ENCODE measurements at places on chromosomes 7 and 10.
A peak's percentile ranks its signal among the peaks of the same experiment; 100 is the strongest.

DNA sequence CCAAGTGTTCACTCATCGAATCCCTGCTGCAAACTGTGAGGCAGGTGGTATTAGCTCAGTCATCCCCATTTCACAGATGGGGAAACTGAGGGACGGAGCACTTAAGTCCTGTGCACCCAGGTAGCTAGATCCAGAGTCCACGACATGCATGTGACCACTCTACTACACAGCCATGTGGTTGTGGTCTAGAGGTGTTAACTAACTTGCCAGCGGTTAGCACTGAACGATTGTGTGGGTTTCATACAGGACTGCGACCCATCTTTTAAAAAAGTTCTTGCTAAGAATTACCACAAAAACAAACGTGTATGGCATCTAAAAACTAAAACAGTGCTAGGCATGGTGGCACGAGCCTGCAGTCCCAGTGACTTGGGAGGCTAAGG is 16.1 kb upstream of the ABCC2 start:
- DNase-seq: no peak

GRCh38 chr7:104124469-104124868 is 83.3 kb downstream of the ORC5 start:
- DNase-seq: no peak

DNA sequence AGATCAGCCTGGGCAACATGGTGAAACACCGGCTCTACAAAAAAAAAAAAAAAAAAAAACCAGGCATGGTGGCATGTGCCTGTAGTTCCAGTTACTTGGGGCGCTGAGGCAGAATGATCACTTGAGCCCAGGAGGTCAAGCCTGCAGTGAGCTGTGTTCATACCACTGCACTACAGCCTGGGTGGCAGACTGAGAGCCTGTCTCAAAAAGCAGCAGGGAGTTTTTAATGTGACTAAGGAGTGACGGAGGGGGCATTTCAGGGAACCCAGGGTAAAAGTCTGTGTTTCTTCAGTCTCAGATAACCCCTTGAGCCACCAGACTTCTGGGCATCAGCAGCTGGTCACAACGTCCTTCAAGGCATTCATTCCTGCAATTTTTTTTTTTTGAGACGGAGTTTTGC is 2.2 kb upstream of the C10orf95 start:
- peak; percentile 32 for DNase-seq

GRCh38 chr10:79024296-79024695 is 44.5 kb upstream of the ZMIZ1 start:
- no peak for DNase-seq

DNA sequence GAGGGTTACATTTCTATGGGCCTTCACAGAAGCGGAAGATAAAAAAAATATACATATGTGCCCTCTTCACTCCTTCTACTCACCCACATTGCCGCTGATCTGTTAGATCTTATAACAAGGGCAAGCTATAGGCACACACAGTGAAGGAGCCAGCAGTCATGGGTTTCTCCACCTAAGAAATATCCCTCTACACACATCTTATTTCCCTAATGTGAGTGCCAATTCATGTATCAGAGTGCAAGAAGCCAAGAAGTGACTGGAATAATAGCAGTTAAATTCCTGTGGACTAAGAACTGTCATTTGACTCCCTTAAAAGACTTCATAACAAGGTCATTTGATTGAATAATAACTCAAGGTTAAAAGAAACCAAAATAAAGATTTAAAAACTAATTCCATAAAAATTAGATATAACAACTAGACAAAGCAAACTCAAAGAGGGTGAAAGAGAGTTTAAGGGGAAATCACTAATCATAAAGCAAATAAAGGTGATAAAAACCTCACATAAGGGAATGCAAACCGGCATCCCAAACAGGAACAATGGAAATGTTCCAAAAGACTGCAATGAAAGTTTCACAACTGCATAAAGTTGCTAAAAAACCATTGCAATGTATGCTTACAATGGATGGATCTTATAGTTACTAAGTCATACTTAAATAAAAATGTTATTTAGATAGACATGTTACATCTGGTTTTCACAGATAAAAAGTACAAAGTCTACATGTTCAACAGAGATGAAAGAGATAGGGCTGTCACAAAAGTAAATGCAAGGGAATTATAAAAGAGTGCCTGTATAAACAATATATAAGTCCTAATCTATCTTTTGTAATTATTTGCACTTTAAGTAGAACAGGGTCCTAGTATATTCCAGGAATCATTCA is 42.8 kb downstream of the ARHGAP21 start:
- no peak for DNase-seq

DNA sequence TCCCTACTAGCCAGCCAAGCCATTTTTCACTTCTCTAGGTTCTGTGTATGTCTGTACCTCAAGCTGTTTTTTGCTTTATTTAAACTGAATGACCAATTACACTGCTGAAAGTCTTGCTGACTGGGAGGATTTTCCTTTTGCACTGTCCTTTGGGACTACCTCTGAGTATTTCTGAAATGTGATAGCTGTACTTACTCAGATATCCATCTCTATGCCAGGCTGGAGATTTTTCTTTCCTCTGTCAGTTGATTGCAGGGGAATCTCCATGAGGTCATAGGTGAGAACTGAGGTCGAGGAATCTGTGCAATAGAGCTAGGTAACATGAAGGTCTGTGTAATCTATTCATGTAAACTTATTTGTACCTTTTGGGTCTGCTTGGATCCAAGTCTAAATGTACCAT is 38.9 kb upstream of the ANKRD1 start:
- no peak for DNase-seq

DNA sequence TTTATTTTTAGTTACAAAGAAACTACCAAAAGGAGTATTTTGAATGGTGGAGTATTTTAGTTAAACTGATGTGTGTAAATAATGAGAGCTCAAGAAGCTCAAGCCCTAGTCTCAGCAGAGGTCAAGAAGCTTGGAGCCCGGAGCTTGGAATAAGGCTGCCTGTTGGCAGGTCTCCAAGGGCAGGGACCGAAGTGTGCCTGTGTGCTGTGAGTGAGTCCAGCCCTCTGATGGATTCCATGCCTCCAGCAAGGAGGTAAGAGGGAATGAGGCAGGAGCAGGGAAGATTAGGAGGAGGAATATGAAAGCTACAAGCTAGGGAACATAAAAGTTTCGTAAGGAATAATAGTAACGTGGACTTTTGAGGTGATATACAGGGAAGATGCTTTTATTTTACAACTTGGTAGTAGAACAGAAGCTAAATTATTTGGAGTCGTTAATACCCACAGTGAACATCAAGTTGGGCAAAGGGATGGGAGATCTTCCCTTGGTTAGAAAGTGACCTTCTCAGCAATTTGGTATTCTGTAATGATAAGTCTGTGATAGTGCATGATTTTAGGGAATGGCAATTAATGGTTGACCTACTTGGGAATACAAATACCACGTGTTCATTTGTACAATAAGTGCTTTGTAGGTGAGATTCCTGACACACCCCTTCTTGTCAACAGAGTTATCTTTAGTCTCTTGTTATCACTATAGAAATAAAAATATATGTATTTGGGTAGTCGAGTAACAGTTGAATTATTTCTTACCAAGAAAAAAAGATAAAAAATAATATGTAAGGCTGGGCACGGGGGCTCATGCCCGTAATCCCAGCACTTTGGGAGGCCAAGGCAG is 4.6 kb downstream of the SEC23IP start:
- no peak for DNase-seq

DNA sequence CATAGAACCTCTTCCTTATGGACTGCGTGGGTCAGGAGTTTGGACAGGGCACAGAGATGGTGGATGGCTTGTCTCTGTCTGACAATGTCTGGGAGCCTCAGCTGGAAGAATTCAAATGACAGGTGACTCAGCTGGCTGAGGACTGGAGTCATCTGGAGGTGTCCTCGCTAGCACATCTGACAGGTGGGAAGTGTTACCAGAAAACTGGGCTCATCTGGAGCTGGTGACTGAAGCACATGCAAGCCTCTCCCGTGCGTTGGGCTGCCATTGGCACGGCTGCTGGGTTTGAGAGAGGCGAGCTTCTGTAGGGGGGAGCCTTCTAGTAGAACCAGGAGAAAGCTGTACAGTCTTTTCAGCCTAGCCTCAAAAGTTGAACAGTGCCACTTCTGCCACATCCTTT is 71.0 kb downstream of the CELF2 start:
- DNase-seq: no peak

DNA sequence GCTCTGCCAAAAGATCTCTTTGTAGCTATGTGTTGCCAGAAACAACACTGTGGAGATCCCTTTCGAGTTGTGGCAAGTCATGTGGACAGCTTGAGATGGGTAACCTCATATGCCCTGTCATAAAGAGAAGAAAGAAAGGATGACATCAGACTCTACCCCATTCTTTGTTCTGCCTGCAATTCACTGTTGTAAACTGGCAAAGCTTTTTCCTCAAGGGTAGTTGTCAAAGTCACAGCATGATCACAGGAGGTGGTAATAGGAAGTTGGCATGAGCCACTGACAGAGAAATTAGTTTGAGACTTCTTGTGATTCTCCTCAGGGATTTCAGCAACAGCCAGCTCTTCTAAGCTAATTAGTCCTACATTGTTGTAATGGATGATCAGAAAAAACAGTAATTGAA is 19.4 kb upstream of the MINDY3 start:
- DNase-seq: peak; percentile 52

- DNase-seq: peak; percentile 20
Observed at GRCh38 chr10:30820261-30820991, 190.9 kb upstream of the LYZL2 start.

- DNase-seq: peak; percentile 88
Observed at GRCh38 chr10:88642963-88643362, 21.3 kb upstream of the LIPF start.

DNA sequence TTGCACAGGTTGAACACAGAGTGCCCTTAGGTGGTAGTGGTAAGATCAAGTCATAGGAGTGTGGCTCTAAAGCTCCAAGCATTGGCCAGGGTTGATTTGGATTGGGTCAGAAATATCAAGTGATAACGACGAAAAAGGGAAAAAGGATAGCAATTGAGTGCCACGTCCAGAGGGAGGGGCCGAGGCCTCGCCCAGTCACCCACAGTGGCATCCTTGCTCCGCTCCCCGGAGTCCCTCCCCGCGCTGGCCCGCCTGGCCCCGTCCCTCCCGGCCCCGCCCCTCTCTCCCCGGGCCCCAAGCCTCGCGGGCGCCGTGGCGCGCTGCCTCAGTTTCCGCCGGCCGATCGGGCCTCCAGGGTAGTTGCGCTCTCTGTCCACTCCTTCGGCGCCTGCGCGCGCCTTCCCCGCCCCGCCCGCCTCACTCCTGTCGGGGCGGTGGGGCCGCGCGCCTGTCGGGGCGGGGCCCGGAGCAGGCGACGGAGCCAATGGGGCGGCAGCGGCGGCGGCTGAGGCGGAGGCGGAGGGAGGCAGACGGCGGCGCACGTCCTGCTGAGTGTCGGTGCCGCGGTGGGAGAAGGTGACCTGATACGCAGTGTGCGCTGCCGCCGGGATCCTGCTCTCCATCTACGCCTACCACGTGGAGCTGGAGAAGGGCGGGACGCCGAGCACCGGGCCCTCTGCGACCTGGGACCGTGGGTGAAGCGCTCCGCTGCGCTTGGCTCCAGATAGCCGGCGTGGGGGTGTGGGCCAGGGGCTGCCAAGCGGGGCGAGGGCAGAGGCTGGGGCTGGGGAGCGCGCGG is 209.1 kb upstream of the ZNF722 start:
- no peak for DNase-seq

DNA sequence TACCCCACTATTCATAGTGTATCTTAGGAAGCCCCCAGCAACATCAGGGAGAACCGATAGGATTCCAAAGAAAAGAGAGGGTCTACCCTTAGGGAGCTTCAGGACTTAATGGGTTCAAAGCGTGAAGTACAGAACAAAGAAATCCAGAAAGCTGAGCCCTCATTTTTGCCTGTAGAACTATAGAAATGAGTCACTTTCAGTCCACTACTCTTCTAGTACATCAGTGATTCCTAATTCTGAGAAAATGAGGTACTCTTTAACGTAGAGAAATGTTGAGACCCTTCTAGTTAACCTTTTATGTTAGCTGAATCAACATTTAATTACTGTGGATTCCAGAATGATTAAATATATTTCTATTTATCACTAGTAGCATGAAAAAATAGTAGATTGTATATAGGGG is 1.8 kb downstream of the TDRD1 start:
- DNase-seq: no peak

DNA sequence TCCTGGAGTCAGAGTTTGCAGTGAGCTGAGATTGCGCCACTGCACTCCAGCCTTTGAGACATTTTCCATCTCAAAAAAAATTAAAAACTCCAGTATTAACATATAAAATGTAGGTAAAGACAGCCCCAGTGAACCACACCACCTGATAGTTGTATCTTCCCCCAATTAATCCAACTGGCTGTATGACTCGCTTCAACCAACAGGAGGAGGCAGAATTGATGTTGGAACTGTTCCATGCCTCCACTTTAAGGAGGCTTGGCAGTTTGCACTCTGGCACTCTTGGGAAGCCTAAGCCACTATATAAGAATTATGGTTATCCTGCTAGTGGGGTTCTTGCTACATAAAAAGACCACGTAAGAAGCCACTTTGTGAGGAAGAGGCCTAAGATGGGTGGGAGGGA is 72.7 kb downstream of the STK17A start:
- no peak for DNase-seq

- no peak for DNase-seq
Observed at GRCh38 chr7:101900103-101900502, 82.7 kb downstream of the CUX1 start.

- DNase-seq: no peak
Observed at GRCh38 chr7:68276725-68277124, 1280.1 kb downstream of the TYW1 start.

GRCh38 chr7:52695973-52696595 is 339.3 kb upstream of the POM121L12 start:
- DNase-seq: no peak

- no peak for DNase-seq
Observed at GRCh38 chr10:116263870-116264655, 8.9 kb downstream of the GFRA1 start.

DNA sequence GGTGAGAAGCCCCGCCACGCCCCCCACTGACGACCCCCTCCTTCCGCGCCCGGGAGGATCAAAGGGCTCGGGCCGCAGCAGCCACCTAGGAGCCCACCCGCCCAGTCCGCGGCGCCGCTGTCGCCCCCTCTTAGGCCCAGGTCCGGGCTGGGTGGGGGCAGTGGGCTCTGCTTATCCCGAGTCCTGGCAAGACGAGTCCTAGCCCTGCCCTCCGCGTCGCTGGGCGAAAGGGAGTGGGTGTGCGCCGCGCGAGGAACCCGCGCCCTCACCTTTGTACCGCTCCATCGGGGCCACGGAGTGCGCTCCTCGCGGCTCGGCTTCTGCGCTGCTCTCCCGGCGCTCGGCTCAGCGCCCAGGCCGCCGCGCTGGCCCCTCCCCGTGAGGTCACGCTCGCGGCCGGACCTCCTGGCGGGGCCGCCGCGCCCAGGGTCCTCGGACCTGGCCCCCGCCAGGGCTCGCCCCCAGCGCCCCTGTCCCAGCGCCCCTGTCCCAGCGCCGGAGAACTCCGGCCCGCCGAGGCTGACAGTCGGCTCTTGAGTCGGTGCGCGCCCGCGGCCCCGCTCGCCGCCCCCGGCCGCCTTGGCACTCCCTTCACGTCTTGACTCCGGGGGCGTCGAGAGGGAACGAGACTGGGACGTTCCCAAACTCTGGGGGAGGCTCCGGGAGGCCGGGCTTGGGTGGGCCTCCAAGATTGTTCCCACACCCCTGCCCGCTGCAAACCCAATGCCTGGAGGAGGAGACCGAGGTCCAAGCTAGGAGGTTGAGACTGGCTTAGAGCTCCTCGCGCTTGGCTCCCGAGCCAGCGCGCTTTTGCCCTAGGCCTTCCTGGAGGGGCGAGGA is at the start of gene AFAP1L2:
TSS of gene AFAP1L2 (minus strand) at position 332 of the 840 bp plus-strand sequence. CDS start at position 285, 47 bp downstream.
- DNase-seq: no peak

- DNase-seq: no peak
Observed at GRCh38 chr7:157281221-157281998, 55.4 kb upstream of the DNAJB6 start.

All from inflammatory macrophage treated with lipopolysaccharide for 4 hours (primary cell).